NCI-H2171 treated with DMSO at 0.1 percent for 48 hours (cell line): ENCODE measurements at places on chromosomes 7 and 10.

DNA sequence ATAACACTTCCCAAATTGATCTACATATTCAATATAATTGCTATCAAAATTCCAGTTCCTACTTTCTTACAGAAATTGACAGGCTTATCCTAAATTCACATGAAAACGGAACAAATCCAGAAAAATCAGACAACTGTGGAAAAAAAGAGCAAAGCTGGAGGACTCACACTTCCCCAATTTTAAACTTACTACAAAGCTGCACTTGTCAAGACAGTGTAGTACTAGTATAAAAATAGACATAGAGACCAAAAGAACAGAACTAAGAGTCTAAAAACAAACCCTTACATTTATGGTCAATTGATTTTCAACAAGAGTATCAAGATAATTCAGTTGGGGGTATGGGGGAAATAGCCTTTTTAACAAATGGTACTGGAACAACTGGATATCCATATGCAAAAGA, 27.5 kb downstream of the LMBR1 start:
- DNase-seq: no peak

- no peak for DNase-seq
These were observed 43.4 kb downstream of the MACC1 start for GRCh38 chr7:20173828-20174227.

- no peak for DNase-seq
These were observed 117.3 kb downstream of the HIPK2 start for GRCh38 chr7:139660317-139661042.

GRCh38 chr7:158125721-158126120, 461.9 kb downstream of the PTPRN2 start:
- no peak for DNase-seq

DNA sequence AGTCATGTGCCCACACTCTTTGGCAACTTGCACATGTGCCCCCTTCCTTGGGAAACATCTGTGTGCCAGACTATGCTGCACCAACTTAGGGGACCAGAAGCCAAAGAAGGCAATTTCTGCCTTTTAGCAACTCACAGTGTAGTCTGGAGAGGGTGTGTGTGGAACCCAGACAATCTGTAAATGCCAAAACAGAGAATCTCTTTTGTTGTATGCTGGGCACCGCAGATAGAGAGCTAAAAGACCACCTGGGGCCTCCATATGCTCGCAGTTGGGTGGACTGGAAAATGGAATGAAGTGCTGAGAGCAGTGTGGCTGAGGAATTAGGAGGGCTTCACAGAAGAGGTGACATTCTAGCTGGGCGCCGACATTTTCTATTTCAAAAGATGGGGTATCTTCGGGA, 26.4 kb downstream of the UBTD1 start:
- no peak for DNase-seq

- no peak for DNase-seq
These were observed 31.5 kb upstream of the NRP1 start for GRCh38 chr10:33365871-33366411.

- no peak for DNase-seq
These were observed 105.0 kb downstream of the ADAM12 start for GRCh38 chr10:126283307-126283706.

- no peak for DNase-seq
These were observed 118.9 kb downstream of the CFAP58 start for GRCh38 chr10:104472505-104472904.
